Fibroblast of pulmonary artery (primary cell): ENCODE measurements at places on chromosomes 6 and 20.

DNA sequence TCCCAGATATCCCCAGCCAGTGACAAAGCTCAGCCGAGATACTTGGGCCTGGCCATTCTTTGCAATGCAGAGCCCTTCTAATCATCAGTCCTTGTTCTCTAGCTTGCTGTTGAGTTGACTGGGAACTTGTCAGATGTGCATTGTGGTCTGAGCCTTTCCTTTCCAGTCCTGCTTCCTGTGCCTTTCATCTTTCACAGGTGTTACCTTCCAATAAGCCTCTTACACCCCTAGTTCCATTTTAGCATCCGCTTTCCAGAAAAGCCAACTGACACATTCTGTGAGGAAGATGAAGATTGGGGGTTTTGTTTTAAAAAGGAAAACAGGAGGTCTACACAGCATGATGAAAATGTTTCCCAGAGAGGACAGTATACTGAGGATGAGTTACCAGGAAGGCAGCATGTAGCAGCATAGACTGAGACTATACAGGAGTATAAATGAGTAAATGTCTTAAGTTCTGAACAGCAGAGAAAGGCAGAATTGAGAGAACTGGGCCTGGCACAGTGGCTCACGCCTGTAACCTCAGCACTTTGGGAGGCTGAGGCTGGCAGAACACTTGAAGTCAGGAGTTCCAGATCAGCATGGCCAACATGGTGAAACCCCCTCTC lies 5.6 kb upstream of the CEP85L start:
- DNase-seq: no peak

DNA sequence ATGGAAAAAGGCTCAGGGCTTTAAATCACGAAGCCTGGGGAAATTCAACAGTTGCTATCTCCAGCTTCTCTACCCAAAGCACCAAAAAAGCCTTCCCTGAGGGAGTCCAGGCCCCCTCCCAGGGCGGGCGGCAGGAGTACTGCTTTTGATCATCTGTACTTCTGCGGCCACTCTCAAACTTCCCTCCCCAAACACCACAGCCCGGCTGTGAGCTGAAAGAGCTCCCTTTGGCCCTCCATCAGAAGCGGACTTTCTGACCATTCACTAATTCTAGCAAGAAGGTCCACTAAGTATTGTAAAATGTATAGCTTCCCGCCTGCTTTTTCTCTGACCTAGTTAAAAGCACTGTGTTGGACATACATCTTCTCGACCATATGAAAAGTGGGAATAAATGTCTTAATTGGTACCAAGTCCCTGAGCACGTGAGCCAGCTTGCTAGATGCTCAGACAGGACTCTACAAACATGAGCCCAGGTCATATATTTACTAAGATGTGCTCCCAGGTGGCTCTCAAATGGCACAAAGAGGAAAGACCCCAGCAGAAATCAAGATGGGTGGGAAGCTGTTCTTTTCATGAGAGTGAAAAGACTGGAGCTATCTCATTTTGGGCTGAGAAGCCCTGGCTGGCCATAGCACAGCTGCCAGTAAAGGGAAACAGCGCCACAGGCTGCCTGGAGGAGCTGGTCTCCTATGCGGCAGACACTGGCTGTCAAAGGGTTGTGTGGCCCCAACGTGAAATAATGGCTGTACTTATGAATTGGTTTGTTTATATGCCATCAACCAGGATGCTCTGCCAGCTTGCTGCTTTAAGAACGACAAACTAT lies 58.6 kb downstream of the GFOD1 start:
- DNase-seq: no peak

DNA sequence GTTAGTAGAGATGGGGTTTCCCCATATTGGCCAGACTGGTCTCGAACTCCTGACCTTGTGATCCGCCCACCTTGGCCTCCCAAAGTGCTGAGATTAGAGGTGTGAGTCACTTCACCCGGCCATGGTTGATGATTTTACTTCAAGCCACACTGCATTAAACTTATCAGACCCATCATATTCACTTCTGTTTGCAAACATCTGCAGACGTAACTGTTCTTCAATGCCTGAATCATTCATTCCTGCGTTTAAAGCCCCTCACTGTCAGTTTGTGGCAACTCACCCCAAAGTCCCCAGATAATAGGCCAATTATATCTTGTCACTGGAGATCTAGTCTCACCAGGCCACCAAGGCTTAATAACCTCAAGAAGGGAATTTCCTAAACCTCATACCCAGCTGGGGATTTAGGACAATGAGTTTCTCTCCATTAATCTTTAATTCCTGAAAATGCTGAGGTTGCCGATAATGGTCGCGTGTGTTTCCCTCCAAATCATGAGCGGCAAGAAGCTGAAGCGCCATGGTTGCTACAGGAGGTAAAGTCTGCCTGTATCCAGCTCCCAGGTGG lies 229.6 kb downstream of the LY86 start:
- DNase-seq: no peak

GRCh38 chr6:30884521-30885480 lies 482 bp downstream of the DDR1 start:
- DNase-seq: peak; percentile 49

- DNase-seq: no peak
Measured at GRCh38 chr20:52643034-52643433, 329.1 kb upstream of the TSHZ2 start.

- no peak for DNase-seq
Measured at GRCh38 chr6:14434916-14435690, 317.5 kb downstream of the CD83 start.

GRCh38 chr20:46701556-46701955 lies 7.9 kb upstream of the SLC2A10 start:
- DNase-seq: no peak

GRCh38 chr20:17836303-17836861 lies 132.2 kb downstream of the SNX5 start:
- DNase-seq: peak; percentile 97

GRCh38 chr6:89122625-89123024 lies 4.8 kb upstream of the SRSF12 start:
- peak; percentile 56 for DNase-seq

- peak; percentile 58 for DNase-seq
Measured at GRCh38 chr20:17966432-17967310, 1.9 kb downstream of the SNX5 start.

- no peak for DNase-seq
Measured at GRCh38 chr6:142035890-142036289, 96.8 kb upstream of the GJE1 start.

DNA sequence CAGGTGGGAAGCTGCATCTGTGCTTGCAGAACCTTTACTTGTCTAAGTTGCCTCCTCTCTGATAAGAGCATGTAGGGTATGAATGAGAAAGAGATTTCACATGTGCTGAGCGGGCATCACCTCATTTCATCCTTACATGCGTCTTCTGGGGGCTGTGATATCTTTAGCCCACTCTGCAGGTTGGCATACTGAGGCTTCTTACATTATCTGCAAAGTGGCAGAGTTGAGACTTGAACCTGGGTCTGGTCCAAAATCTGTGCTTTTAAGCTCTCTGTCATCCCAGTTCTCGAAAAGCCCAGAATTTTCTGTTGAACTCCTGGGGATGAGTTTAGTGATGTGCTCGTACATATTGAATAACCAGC lies 2.0 kb upstream of the SRC start:
- DNase-seq: no peak

GRCh38 chr20:16427571-16427970 lies 145.7 kb downstream of the KIF16B start:
- no peak for DNase-seq

GRCh38 chr6:111884068-111884467 lies 10.8 kb upstream of the FYN start:
- DNase-seq: no peak

- DNase-seq: no peak
Measured at GRCh38 chr6:149888659-149889058, 9.3 kb downstream of the RAET1E start.

GRCh38 chr6:108650325-108650724 lies 89.6 kb downstream of the FOXO3 start:
- DNase-seq: no peak

- peak; percentile 30 for DNase-seq
Measured at GRCh38 chr6:43052842-43053544, 658 bp downstream of the CUL7 start.

DNA sequence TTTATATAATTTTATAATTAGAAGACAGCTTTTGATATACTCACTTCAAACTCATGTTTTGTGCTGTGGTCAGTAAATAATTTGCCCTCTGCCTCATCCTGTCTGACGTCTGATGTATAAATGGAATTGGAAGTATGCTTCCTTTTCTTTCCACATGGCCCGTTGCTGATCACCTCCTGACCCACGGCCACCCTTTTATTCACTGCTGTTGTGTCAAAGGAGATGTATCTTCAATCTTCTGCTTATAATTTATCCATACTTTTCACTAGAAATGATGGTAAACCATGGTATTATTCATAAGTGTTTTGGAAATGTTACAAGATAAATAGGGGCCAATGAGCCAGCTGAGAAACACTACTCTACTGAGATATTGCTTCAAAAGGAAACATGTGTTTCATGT lies 841.8 kb downstream of the PHF3 start:
- DNase-seq: peak; percentile 8

- DNase-seq: no peak
Measured at GRCh38 chr6:5778317-5778857, 228.3 kb downstream of the NRN1 start.

DNA sequence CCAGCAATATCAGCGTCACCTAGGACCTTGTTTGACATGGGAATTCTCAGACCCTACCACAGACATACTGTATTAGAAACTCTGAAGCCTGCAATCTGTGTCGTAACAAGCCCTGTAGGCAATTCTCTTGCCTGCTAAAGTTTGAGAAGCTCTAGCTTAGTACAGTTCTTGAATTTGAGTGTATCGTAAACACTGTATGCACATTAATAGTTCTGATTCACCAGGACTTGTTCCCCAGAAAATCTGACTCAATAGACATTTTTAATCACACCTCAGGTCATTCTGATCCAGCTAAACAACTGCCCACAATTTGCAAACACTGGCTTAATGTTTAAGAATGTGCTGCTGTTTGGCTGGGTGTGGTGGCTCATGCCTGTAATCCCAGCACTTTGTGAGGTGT lies 414.3 kb downstream of the TFAP2A start:
- no peak for DNase-seq

- DNase-seq: peak; percentile 11
Measured at GRCh38 chr6:134201716-134202115, 116.2 kb downstream of the SGK1 start.

DNA sequence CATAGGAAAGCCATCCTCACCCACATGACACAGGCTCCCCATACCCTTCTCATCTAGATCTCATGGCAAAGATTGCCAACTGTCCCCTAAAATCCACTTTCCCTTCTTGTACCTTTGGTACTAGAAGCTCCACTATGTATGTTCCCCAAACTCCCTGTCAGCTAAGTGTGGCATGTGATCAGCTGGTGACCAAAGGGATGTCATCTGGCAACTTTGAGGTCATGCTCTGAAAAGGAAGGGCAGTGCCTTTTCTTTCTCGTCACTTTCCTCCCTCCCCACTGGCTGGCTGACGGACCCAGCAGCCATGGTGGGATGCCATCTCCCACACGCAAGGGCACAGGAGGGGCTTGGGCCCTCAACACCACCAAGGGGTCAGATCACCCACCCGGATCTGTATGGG lies 23.8 kb upstream of the TAF8 start:
- DNase-seq: no peak

- peak; percentile 81 for DNase-seq
Measured at GRCh38 chr20:8331740-8332412, 199.8 kb downstream of the PLCB1 start.

- DNase-seq: no peak
Measured at GRCh38 chr20:53711333-53712211, 117.9 kb upstream of the ZNF217 start.

DNA sequence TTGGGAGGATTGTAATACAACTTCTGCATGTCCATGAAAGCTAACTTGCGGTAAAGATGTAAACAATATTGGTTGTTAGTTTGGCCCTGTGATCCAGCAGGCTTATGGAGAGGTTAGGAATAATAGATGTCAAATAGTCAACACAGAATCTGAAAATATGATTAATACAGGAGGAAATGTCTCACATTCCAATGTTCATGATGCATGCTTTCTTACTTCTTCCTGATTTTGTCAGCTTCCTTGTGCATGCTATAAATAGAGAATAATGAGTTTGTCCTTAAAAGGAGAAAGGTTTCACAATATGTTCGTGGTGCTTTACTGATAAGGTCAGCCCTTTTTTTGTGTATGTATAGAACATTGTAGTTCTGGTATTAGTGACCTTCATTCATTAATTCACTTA lies 136.7 kb downstream of the MMUT start:
- DNase-seq: peak; percentile 94

GRCh38 chr6:42029062-42029685 lies 21.1 kb upstream of the TAF8 start:
- DNase-seq: no peak

DNA sequence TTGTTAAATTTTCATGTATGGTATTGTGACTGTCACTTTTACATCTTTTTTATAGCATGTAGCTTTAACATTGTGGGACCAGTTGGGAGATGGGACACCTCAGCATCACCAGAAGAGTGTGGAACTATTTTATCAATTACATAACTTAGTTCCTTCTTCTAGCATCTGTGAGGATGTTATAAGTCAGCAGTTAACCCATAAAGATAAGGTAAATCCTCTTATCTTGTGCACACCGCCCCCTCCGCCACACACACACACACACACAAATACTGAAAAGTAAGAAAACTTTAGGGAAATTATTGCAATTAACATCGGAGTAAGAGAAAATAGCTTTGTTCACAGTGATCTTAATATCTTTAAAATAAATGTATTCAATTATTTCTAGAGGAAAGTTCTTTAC lies 60.9 kb downstream of the PGM3 start:
- no peak for DNase-seq

- DNase-seq: peak; percentile 74
Measured at GRCh38 chr6:132736239-132736638, 21.5 kb downstream of the VNN2 start.

- no peak for DNase-seq
Measured at GRCh38 chr6:142301651-142302391, at the start of gene ADGRG6. ADGRG6 (plus strand) TSS chr6:142302007; CDS start chr6:142302330, 323 bp downstream.

DNA sequence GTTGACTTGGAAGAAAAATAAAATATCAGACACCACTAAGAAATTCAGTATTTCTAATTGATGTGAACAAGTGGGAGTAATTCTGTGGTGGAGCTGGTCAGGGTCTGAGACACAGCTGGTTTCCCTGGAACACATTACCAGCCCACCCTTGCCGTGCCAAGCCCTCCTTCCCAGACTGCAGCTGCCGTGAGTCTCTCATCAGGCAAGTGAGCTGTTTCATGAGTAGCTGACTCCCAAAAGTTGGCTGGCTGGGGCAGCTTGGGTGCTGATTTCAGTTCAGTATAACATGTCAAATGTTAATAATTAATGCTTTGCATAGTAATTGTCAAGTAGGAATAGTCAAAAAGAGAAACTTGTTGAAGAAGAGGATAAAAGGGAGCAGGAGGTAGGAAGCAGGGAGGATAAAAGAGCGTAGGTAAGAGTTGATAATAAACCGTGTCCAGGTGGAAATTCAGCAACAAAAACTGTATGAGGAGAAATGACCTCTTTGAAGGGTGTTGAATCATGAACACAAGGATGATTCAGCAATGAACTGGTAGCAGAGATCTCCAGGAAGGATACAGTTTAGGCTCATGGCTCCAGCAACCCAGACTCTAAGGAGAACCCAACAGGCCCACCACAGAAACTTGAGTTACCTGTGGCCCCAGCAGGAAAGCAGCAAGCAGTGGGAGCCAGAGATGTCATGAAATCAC lies 110.9 kb upstream of the SSTR4 start:
- DNase-seq: no peak

GRCh38 chr6:107237992-107238660 lies 122.8 kb upstream of the BEND3 start:
- DNase-seq: peak; percentile 53

- DNase-seq: peak; percentile 89
Measured at GRCh38 chr20:50186151-50186885, 4.3 kb upstream of the CEBPB start.
